Posterior vena cava (tissue), 2 donors: ENCODE measurements at places on chromosomes 6 and 20. TPM values are rescaled to one million over a fixed set of nuclear protein-coding genes. Genes with fewer than 3 reads are reported as not detected.

The SLC18B1 gene
- total RNA-seq: 10.3 TPM

- no peak for DNase-seq
Measured at GRCh38 chr6:109523478-109523877, 40.5 kb upstream of the ZBTB24 start.

The LMBRD1 gene
- total RNA-seq: 42.9 TPM

The CCR6 gene
- not detected for total RNA-seq

DNA sequence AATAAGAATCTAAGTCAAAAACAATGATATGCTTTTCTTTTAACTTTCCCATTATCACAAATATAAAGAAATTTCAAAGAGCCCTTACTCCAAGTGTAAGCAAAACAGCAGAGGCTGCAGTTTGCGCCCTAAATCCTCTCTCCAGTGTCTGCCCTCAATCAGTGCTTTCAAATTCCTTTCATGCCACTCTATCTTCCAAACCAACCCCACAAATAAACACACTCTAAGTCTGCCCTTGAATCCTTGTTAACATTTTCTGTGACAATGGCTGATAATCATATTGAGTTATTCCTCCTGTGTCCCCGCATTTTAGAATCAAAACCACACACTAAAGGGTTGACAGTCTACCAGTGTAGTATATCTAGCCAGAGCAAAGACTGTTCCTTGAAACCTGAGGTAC, 317.9 kb upstream of the MARCKS start:
- DNase-seq: no peak

The FERMT1 gene
- total RNA-seq: 1.4 TPM

DNA sequence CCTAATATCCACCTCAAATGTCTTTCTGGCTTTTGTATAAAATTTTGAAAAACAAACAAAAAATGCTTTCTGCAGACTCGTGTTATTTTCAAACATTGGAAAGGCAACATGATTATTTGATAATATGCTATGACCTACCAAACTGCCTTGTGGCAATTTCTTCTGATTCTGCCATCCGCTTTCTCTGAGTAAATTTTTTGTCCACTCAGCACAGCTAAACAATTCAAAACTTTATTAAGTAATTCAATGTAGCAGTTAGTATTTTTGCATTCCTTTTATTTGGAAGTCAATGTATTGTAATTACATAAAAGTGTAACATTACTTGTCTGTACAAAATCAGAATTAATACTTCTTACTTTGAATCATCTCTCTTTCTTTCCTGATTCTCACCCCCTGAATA, 1206.6 kb upstream of the EYS start:
- no peak for DNase-seq

The PSORS1C2 gene
- not detected for total RNA-seq

The CNR1 gene
- total RNA-seq: 21.7 TPM

DNA sequence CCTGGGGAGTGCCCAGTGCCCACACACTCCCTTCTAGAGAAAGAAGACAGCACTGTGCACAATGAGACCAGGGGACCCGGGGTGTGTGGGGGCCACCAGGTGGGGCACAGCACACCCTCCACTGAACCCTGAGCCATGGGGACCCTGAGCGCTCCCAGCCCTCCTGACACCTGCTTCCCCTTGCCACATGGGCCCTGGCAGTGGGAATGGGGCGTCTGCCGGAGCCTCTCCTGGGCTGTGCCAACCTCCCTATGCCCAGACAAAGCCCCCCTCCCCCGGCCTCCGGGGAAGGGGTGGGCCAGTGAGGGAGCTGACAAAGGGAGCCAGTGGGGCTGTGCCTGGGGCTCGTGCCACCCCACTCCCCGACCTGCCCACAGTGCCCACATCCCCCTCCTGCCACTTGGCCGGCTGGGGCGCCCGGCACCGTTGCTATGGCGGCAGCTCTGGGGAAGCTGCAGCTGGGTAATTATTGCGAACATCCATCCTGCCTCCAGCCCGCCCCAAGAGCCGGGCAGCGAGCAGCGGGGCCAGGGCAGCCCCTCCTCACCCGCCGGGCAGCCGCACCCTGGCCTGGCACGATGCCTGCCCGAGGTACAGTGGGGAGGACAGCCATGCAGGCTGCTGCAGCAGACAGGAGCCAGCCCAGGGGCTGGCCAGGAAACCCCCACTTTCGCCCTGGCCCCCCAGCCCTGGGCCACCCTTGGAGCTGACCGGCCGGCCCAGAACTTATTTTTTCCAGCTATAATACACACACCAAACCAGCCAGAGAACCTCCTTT, 41.9 kb upstream of the NOL4L start:
- no peak for DNase-seq

The C20orf202 gene
- total RNA-seq: 0.29 TPM

The PRR18 gene
- total RNA-seq: not detected

DNA sequence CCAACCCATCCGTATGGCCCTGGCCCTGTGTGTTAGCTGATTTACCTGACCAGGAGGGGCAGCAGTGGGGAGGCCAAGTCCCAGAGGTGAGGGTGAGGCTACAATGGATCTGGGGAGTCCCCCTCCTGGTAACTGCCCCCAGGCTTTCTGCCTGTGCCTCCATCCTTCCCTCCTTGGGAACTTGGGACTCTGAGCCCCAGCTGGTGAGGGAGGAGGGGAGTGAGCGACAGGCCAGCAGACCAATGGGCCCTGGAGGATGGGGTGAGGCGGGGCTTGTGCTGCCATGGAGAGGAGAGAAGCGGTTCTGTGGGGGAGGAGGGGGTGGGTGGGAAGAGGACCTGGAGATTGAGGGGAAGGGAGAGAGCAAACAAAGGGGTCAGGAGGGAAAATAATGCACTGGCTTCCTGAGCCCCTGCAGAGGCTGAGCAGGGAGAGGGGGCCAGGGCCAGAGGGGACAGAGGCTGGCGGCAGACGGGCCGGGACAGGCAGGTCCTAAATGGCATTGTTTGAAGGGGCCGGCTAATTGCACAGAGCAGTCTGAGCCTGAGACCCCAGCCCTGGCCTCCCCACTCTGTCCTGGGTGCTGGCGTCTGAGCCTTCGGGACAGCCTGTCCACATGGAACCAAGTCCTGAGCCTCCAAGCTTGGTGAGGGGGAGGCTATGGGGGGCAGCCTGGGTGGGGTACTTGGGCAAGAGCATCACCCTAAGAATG, 17.5 kb downstream of the DNMT3B start:
- DNase-seq: no peak

DNA sequence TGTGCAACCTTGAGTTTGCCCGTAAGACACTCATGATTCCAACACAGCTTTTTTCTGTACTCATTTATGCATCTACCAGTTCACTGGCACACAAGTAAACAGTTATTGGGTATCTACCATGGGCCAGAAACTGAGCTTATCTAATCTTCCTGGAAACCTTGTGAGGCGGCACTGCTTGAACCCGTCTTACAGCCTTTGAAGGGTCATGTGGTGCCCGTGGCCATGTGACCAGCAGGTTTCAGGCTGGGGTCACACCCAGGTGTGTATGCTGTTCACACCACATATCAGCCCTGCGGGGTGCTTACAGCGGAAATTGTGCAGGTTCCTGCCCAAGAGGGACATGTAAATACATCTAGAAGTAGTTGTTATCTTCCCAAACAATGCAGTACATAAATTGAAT, 6.1 kb downstream of the THBD start:
- no peak for DNase-seq

- no peak for DNase-seq
Measured at GRCh38 chr20:41476013-41476441, 109.4 kb upstream of the EMILIN3 start.

DNA sequence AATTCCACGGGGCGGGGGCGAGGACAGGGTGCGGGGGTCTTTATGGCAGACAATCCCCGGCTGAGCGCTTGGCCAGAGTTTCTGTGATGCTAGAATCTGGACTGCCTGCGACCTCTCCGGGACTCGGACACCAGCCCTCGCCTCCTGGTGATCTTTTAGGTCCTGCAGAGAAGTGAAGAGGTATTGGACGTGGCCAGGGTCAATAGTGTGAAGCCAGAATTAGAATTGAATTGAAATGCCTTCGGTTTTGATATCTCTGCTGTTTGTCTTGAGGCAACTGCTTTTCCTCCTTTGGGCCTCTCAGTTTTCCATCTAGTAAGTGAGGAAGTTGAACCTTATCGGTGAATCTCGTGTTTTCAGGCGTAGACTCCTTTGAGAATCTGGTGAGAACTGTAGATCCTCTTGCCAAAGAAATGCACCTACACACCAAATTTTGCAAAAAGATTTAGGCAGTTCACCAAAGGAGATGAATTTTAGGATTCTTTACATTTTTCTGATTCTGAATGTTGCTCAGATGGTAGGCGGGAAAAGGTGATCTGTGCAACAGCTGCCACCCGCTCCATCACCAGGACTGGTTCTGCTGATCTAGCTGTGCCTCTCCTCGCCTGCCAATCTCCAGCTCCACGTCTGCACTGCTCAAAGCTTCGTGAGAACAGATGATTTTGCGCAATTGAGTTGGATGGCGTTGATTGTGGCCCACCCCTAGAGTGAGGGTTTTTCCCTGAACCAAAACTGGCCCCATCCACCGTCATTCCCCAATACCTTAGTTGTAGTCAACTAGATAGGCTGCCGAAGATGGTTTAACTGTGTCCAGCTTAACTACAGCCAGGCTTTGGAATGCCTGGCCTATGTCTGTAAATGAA, 837 bp upstream of the OSER1 start:
- DNase-seq: no peak

DNA sequence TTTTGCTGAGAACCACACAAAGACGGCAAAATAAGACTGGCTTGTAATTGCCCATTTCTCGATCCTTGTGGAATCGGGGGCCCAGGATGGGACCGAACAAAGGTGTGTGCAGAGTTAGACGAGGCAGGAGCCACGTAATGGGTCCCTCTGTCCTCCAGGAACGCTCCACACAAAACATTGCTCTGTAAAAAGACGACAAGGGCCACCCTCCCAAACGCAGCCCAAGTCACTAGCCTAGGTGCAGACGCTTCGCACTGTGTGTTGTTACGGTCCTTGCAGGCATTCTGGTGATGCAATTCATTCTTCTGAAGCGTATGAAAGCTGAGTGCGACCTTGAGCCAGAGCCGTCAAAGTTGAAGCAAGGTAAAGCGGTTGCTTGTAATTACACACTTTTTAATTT, 363.4 kb downstream of the TAF4 start:
- DNase-seq: no peak

The DYNLT2 gene
- 1.1 TPM for total RNA-seq

GRCh38 chr6:6880745-6881437, 226.9 kb upstream of the RREB1 start:
- no peak for DNase-seq

The LGSN gene
- not detected for total RNA-seq

GRCh38 chr6:110341663-110342596, 16.2 kb downstream of the METTL24 start:
- no peak for DNase-seq

The CCN6 gene
- total RNA-seq: not detected

DNA sequence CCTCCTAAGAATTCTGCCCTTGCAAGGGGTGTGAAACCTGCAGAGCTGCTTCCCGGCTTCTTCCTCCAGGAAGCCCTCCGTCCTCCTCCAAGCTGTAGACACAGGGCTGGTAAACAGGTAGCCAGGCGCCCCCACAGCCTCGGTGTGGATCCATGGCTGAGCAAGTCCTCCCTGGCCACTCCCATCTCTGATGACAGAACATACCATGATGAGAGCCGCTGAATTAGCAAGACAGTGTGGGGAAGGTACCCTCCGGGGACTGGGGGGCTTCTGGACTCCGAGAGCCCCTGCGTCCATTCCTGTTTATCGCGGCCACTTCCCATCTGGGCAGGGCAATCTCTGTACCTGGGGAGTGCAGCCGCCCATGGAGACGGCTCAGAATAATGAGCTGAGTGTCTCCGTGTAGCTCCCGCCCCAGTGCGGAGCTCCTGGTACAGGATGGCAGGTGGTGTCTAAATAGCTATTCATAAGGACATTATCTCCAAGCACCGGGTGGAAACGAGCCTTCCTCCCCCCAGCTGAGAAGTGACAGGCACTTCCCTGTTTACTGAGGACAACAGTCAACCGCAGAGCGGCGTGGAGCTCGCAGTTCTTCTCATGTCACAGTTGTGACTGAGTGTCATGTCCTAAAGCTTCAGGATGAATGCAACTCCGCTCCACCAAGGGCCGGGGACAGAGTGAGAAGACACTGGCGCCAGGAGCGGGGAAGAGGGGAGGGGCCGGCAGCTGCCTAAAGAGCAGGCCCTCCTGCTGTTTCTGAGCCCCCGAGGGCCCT, 22.7 kb upstream of the NTSR1 start:
- peak; percentile 90 for DNase-seq

GRCh38 chr6:82372656-82373055, 9.0 kb downstream of the TPBG start:
- no peak for DNase-seq

The MRPL14 gene
- 26.4 TPM for total RNA-seq

DNA sequence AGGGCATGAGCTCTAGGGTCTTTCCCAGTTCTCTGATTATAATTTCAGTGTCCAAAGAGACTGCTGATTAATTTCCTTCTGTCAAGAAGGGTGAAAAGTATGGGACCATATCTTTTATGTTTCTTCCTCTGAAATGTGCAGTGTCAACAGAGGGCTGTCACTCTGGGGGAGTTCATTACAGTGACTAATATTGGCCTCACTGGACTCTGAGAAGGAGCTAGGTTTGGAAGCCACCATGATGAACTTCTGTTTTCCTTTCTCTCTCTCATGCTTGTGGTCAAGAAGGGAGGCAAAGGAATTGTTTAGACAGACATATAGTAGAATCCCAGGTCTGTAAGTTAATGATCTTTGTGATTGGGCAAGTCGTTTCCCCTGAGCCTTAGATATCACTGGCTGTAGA, 41.8 kb upstream of the BMP6 start:
- no peak for DNase-seq

DNA sequence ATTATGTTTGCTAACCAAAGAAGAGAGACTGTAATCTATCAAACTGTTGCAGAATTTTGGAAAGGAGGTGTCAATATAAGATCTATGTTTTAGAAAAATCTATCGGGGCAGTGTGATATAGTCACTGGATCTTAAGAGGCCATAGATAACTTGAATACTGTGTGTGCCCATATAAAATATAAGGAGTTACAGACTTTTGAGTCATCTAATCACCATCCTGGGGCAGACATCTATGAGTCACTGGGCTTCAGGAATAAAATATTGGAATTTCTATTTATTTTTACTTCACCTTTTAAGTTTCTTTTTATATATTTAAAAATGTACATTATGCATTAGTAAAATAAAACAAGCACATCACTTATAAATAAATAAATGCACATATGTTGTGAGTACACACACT, 509.3 kb upstream of the MAN1A1 start:
- no peak for DNase-seq

DNA sequence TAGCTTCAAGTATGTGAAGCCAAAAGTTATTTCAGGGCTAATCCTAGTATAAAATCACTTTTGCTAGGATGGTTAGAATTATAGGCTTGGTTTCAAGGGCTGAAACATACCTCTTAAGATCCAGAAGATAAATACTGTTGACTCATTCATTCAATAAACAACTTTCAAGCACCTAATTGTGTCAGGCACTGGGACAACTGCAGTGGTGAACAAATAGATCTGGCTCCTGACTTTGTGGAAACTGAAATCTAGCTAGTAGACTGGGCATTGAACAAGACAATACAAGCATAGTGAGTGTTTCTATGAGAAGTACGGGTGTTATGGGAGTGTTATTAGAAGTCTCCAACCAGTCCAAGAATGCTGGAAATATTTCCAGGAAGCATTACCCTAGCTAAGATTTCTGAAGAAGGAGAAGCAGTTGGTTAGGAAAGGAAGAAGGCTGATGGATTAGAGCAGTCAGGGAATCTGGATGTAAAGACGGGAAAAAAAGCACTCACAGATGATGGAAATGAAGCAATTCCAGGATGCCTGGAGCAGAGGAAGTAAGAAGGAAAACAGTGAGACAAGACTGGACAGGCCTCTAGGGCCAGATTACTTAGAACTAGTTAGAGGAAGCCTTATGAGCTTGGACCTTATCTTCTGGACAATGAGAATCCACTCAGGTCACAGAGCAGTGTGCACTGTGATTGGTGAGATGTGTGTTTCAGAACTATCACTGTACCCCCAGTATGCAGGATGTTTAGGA, 132.6 kb upstream of the RAB32 start:
- DNase-seq: no peak
